HS-5 (cell line): ENCODE measurements at places on chromosomes 2 and 18.

GRCh38 chr2:20533993-20534622 is 87.2 kb downstream of the RHOB start:
- DNase-seq, result no peak

GRCh38 chr2:201546576-201546975 is 95.0 kb downstream of the STRADB start:
- peak; percentile 57 for DNase-seq

GRCh38 chr2:71801556-71801955 is 346.1 kb downstream of the CYP26B1 start:
- DNase-seq, result no peak

DNA sequence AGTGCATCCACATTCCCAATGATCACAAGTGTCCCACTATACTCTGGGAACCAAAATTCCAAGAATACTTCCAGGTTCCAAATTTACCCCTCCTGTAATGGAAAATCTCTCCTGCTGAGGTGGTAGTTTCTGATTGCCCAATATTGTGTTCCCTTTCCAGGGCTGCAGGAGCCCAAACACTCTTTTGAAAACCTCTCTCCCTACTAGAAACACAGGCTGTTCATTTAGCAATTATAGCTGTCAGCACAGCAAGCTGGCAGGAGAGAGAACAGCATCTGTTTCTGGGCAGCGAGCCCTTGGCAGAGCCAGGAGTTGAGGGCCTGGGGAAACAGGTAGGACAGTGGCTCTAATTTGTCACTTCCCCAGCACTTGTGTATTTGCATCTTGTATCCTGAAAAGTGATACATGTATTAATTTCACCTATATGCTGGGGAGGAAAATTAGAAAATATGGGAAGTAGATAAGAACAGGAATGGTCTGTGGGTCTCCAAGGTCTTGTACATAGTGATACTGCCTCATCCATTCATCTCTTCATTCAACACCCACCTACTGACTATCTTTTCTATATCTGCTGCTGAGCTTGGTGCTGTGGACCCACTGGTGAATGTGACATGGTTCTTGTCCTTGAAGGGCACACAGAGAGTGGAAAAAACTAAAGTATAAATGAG is 16.9 kb upstream of the PAIP2B start:
- no peak for DNase-seq

DNA sequence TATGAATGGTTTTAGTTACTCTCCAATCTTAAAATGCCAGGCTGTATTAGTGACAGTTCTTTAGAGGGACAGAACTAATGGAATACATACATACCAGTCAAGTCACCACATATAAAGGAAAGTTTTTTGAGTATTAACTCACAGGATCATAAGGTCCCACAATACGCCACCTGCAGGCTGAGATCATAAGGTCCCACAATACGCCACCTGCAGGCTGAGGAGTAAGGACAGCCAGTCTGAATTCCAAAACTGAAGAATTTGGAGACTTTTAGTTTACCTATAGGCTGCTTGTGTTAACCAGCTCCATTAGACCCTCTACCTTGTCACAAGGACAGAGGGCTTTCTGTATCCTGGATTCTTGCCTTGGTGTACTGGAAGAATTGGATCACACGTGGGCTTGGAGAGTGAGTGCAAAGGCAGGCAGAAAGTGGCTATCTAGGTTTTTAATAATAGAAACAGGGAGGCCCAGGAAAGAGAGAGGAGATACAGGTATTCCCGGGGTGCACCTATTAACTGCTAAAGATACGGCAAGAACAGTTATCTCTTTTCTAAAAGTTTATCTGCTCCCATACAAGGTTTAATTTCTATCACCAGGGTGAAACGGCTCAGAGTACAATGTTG is 234.9 kb upstream of the CYRIA start:
- DNase-seq, result no peak

DNA sequence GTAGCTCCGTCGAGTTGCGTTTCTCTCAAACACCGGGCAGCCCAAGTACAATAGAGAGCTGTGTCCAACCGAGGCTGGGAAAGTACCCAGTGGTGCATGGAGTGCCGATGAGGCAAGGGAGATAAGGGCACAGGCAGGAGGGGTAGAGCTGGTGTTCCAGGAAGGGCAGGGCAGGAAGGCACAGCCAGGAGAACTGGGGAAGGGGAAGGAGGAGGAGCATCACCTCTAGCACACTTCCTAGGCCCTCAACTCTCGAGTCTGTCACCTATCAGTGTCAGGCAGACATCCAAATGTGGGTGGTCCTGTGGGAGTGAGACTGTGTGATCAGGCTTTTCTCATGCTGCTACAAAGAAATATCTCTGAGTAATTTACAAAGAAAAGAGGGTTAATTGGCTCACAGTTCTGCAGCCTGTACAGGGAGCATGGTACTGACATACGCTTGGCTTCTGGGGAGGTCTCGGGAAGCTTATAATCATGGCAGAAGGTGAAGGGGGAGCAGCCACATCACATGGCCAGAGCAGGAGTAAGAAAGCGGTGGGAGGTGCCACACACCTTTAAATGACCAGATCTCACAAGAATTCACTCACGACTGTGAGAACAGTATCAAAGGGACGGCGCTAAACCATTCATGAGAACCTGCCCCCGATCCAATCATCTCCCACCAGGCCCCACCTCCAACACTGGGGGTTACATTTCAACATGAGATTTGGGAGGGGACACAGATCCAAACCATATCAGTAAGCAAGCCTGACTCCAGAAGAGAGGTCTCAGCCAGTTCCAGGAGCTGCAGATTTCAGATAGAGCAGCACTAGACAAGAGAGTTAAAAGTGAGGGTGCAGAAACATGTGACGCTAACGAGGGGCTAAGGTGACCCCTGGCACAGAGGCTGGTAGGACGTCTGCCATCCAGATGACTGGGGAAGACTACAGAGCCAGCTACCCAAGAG is 75.7 kb downstream of the MBOAT2 start:
- no peak for DNase-seq

GRCh38 chr2:170530284-170530745 is 184.8 kb upstream of the SP5 start:
- DNase-seq, result no peak

DNA sequence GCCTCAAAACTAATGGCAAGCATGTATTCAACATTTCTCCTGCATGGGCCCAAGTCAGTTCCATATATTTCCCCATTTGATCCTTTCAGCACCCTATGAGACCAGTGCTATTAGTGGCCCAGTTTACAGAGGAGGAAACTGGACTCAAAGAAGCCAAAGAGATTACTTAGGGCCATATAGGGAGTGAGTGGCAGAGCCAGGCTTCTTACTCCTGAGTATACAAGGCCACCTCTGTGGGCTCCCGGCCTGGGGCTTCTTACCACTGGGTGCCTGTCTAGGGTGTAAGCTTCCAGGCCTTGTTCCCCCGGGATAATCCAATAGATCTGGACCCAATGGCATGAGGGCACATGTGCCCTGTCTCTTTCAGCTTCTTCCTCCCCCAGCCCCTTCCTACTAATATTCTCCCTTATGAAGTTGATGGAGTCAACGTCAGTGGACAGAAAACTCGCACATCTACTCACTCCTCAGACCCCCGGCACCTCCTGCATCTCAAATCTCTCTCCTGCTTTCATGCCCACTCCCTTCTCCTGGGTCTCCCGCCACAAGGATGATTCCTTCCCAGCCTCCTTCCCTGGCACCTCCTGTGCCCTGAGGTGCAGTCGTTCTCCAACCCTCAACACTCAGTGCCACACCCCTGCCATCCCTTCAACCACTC is 222.6 kb downstream of the ANAPC1 start:
- no peak for DNase-seq

- DNase-seq, result no peak
Measured at GRCh38 chr2:120586507-120587278, 149.0 kb upstream of the GLI2 start.

DNA sequence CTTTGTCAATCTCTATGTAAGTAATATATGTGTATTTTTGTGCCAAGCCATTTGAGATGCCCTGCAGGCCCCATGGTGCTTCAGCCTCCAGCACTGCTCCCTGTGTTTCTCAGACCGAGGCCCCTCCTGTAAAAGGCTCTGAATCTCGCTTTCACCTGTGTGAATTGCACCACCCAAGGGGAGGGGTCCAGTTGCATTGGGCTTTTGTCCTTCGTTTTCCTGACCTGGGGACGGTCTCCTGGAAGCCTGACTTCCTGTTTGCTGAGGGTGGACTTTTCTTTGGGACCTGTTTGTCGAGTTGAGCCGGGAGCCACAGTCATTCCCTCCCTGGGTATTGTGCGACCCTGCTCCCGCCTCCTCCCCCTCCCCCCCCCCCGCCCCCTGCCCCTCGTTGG is 48.9 kb downstream of the AGAP1 start:
- DNase-seq, result no peak

DNA sequence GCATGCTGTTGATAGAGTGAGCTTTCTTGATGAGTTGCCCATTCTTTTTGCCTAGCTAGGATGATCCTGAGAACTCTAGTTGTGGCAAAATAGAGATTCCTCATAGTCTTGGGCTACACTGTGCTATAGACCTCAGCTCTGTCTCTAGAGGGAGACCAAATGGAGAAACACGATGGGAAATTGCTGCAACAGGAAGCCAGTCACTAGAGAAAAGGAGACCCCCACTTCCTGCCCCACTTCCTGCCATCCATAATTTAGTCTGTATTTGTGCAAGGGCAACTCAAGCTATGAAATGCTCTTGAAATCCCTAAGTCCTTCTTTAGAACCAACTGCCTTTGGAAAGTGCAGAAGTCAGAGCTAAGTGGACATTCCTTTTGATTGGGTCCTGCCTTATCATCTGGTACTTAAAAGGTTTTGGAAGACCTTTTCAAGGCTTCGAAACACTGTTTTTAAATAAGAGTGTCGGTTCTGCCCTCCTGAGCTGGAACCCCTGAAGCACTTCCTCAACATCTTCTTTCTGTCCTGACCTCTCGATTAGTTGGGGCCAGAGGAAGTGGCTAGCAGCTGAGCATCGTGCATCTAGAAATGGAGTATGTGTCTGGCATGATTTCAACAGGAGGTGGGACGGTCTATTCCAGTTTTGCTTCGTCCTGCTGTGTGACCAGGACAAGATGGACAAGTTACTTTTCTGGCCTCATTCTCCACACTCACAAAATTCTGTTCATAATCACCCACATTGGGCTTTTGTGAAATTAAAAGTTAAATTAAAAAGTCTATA is 8.6 kb upstream of the KCNE4 start:
- DNase-seq, result no peak

DNA sequence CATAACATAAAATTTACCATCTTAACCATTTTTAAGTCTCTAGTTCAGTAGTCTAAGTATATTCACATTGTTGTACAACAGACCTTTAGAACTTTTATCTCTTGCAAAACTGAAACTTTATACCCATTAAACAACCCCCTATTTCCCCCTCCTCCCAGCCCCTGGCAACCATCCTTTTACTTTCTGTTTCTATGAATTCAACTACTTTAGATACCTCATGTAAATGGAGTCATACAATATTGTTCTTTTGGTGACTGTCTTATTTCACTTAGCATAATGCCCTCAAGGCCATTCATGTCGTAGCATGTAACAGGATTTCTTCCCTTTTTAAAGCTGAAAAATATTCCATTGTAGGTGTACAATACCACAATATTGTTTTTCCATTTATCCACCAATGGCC is 129.8 kb downstream of the PDE11A start:
- DNase-seq, result no peak

- peak; percentile 18 for DNase-seq
Measured at GRCh38 chr18:54737986-54738385, 90.3 kb upstream of the RAB27B start.

DNA sequence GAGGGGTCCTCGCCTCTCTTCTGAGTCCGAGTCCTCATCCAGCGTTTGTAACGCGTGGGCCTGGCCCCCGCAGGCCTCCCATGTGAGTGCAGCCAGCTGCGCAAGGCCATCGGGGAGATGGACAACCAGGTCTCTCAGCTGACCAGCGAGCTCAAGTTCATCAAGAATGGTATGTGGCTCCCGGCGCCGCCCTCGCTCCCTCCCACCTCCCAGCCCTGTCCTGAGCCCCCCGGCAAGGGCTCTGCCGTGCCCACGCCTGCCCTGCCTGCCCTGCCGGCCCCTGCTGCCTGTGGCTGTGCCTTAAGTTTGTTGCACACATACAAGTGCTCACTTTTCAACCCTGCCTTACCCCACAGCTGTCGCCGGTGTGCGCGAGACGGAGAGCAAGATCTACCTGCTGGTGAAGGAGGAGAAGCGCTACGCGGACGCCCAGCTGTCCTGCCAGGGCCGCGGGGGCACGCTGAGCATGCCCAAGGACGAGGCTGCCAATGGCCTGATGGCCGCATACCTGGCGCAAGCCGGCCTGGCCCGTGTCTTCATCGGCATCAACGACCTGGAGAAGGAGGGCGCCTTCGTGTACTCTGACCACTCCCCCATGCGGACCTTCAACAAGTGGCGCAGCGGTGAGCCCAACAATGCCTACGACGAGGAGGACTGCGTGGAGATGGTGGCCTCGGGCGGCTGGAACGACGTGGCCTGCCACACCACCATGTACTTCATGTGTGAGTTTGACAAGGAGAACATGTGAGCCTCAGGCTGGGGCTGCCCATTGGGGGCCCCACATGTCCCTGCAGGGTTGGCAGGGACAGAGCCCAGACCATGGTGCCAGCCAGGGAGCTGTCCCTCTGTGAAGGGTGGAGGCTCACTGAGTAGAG is 14.4 kb upstream of the ALLC start:
- DNase-seq, result no peak

DNA sequence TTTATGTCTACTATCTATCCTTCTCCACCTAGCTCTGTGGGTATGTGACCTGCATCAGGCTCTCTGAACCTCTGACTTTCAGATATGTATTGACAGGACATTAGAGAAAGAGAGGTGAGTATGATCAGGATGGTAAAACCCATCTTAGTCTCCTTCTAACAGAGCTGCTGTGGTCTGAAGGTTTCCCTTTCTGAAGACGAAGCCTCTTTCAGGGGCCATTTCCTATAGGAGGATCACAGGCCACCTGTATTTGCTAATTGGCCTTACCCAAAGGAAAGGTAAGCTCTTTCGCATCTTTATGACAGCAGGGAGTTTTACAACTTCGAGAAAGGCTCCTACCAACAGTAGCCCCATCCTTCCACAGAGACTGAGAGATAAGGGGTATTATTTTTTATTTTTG is 442.9 kb downstream of the KCNJ3 start:
- DNase-seq, result no peak

DNA sequence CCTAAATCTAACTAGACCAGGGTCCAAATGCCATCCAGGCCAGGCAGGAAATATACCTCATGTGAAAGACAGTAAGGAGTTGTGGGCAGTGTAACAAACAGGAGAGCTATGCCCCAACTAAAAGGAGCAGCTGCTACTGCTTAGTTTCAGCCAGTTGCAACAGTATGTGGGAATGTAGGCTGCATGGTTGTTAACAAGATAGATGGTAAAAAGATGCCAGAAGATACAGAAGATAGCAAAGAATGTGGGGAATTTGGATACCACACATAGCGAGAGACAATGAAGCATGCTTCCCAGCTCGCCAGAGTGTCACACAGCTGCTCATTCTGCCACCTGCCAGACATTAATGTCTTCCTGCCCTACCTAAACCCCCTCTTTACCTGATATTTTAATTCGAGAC is 39.4 kb upstream of the CYBRD1 start:
- no peak for DNase-seq
